ENCODE measurements at places on chromosomes 2 and 18.

GRCh38 chr2:202628646-202629198, 6.0 kb upstream of the FAM117B start:
- DNase-seq = no peak

DNA sequence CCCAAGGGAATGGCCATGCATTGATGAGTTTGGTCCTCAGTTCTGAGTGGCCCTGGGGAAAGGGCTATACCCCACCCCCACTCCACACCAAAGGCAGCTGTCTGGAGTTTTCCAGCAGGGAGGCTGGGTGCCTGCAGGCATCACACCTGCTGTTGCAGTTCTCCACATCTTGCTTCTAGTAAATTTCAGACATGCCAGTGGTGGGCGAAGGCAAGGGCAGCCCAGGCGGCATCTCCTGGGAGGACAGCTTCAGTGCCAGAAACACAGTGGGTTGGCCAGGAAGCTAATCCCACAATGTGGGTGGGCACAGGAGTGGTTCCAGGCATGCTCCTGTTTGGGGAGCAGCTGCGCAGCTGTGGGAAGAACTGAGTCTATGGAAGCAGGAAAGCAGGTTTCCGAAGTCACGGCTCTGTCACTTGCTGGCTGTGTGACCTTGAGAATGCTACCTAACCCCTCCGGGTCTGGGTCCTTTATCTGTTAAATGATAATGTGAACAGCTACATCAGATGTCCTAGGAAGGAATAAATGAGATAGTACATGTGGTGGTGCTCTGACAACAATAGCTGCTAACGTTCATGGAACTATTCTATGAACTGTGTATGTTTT, 84.6 kb upstream of the SPTBN1 start:
- no peak for DNase-seq

DNA sequence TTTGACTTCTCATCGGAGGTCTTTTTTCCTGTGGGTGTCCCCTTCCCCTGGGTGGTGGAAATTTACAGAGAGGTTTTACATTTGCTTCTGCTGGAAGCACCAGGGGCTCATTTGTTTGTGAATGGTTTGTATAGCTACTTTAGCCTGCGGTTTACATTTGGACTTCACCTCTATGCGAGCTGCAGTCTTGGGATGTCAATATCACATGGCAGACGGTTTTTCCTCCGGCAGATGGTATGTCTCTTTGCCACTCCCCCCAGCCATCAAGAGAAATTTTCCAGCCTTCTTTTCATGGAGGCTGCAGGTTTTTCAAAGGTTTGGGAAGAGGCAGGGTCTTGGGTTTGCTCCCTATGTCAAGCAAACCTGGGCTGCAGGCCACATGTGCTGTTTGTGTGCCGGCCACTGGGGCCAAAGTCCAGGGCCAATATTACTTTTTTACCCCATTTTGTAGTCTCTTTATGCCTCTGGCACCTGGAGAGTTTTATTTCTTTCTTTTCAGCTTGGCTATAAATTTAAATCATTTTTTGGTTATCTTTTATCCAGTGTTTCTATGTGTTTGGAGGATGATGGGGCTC, 23.9 kb upstream of the BOD1L2 start:
- DNase-seq = no peak

GRCh38 chr18:36440614-36441013, 143.1 kb downstream of the FHOD3 start:
- DNase-seq = no peak

- DNase-seq = no peak
These were observed 98.2 kb upstream of the TRIB2 start for GRCh38 chr2:12618576-12618975.

- peak; percentile 70 for DNase-seq
These were observed 115.0 kb downstream of the SPTBN1 start for GRCh38 chr2:54570925-54571694.

DNA sequence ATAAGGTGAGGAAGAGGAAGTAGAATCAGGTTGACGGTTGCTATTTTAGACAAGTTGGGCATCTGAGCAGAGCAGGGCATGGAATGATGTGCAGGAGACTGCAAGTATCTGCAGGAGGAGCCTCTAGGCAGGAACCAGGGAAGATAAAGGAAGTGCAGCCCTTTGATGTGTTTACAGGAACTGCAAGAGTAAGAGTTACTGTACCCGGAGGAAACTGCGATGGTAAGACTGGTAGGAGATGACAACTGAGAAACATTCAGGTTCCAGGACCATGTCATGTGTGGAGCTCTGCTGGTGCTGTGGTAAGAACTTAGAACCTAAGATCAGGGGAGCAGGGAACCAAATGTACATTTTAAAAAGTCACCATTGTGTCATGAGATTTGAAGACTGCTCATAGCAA, 134.3 kb upstream of the STON1 start:
- DNase-seq = no peak

- DNase-seq = no peak
These were observed 77.2 kb downstream of the TSN start for GRCh38 chr2:121832412-121833357.

DNA sequence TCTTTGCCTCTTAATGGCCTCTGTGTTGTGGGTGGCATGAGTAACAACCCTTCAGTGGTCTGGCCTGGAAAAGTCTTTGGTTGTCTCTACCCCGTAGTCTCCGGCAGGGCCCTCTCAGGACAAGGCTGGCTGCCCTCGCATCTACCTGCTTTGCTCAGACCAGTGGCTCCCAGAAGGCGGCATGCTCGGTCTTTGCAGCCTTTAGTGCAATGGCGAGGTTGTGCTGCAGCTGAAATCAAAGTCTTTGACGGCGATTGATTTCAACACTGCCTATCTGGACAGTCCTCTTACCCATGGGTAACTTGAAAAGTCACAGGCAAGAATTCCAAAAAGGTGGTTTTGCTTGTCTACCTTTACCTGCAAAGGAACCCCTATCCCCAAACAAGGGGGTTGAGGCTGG, 95.9 kb downstream of the ALPK2 start:
- no peak for DNase-seq
